ENCODE measurements at places on chromosomes 12 and 14.

DNA sequence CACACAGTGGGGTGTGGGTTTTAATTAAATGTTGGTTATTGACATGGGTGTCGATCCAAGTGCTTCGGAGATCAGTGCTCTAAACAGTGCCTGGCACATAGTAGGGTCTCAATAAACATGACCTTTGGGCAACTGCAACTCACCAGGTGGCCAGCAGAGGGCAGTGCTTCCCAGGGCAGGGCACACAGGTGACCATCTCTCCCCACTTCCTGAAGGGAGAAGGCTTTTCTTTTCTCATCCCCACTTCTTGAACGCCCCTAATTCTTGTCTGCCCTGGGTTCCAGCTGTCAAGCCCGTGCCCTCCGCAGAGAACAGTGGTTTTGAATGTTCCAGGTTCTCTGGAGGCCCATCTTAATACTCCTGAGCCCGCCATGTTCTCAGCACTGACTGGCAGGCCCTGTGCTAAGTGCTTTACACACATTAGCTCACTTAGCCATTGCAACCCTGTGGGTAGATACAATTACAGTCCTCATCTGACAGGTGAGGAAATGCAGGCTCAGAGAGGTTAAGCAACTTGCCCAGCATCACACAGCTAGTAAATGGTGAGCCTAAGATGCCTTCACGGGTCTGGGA, 16.3 kb downstream of the RAPGEF3 start:
- DNase-seq: peak; percentile 43

GRCh38 chr12:28937196-28937595, 211.9 kb upstream of the FAR2 start:
- peak; percentile 35 for DNase-seq

GRCh38 chr14:45553981-45554380, 301.0 kb upstream of the MIS18BP1 start:
- no peak for DNase-seq

DNA sequence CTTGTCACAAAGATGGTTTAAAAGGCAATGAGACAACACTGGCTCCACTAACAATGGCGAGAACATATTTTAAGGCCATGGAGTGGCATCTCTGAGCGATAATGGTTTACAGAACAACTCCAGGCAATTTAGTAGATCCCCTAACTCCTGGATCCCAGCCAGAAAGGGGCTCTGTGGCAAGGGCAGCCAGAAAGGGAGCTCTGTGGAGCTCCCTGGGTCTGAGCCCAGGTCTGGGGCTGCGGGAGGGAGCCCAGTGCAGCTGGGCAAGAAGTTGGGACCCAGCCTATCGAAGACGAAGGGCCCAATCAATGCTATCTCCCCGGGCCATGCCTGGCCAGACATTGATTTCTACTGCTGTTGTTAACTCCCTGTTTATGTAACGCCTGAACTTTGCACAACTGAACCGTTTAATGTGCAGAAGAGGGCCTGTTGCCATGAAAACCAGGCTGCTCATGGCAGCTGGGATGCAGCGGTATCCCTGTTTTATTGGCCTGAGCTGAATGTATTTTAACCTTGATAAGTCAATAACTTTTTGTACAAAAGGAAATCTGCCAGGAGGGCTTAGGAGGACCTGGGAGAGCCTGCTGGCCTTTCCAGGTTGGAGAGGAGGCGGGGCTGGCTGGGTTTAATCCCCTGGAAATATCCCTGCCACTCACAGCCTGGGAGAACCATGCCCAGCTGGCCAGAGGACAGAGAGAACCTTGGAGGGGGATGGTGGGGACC, 6.7 kb upstream of the FAM222A start:
- no peak for DNase-seq

GRCh38 chr12:98228683-98229539, 286.5 kb upstream of the TMPO start:
- no peak for DNase-seq

DNA sequence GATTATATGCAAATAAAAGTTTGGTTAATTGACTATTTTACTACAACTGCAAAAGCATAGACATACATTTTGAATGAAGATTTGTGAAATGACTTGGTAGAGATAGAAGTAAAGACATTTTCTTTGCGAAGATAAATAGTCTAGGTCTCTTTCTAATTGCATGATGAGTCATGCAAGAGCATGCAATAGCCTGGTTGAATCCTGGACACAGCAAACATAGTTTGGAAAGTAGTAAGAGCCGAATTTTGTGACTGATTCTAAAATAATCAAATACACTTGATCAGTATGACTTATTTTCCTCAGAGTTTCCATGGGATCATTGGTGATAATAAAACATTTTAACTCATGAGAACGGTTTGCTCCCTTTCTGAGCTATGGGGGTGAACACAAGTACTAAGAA, 27.7 kb upstream of the CAND1 start:
- DNase-seq: peak; percentile 13

GRCh38 chr12:67940780-67941243, 48.4 kb upstream of the IFNG-AS1 start:
- peak; percentile 59 for DNase-seq

Measured in EL (cell line).